Heart right ventricle (tissue), 16 donors: ENCODE measurements at places on chromosomes 3 and 15. TPM values are rescaled to one million over a fixed set of nuclear protein-coding genes. Genes with fewer than 3 reads are reported as not detected.

DNA sequence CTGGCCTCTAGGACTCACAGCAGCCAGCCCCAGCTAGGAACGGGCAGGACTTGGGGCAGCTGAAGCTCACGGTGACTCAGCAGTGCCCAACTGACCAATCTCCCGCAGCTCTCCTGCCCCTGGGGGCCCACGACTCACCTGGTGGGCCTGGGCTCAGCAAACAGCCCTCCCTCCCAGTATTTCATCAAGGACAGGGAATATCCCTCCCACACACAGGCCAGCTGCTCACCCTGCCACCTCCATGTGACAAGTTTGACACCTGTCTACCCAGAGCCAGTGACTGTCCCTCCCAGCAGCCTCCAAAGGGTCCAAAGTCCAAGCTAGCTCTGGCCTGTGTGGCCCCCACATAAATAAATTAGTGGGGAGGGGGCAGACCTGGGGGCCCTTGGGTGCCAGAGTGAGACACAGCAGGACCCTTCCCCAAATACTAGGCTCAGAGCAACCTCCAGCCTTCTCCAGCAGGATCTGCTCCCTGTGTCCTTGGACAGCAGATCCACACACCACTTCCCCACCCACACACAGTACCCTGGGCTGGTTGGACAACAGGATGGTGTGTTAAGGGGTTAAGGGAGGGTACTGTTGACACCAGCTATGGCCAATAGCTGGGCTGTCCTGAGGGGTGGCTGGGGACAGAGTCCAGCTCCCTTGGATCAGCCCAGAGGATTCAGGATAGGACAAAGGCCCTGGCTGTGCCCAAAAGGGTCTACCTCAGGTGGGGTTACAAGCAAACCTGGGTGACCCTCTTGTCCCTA, 4.3 kb downstream of the GNAT1 start:
- H3K27ac ChIP-seq: no peak overlapping the region
- no peaks in the 10 kb centered on the region for H3K36me3 ChIP-seq
- no peak overlapping the region for H3K4me3 ChIP-seq
- no peak for DNase-seq

DNA sequence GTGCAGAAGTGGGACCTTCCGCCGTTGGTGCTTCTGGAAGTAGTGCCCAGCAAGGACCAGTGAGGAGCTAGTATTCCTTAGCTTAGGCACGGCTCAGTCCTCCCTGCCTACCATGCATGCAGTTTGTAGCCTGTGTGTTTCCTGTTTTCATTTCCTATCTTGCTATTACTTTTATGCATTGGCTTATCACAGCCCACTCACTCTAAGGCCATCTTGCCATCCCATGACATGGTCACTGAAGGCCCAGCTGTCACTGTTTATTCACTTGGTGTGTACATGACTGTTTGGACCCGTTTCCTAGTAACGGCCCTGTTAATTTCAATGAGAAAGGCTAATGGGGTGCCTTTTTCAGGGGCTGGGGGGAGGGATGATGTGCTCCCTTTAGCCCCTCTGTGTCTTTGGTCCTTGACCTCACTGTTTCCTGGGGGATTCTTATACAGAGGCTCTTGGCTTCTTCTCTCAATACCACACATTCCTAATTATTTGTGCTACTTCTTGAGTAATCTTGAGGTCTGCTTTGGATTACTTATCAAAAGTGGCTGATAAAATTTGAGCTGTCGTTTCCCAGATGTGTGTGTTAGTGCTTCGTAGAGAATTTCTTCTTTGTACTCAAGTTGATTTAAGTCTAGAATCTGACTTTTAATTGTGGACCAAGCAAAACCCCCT, 24.5 kb upstream of the TRAK1 start:
- DNase-seq: peak; percentile 73
- peak overlapping the region; percentile 90 for H3K27ac ChIP-seq
- peaks cover 99% of the 10 kb centered on the region for H3K4me1 ChIP-seq
- H3K4me3 ChIP-seq: no peak overlapping the region
- no peaks in the 10 kb centered on the region for H3K36me3 ChIP-seq

GRCh38 chr3:188197388-188197847, 43.5 kb downstream of the LPP start:
- DNase-seq: peak; percentile 51
- H3K4me3 ChIP-seq: no peak overlapping the region
- no peaks in the 10 kb centered on the region for H3K27me3 ChIP-seq
- H3K27ac ChIP-seq: peak overlapping the region; percentile 79
- H3K4me1 ChIP-seq: peaks cover 22% of the 10 kb centered on the region

DNA sequence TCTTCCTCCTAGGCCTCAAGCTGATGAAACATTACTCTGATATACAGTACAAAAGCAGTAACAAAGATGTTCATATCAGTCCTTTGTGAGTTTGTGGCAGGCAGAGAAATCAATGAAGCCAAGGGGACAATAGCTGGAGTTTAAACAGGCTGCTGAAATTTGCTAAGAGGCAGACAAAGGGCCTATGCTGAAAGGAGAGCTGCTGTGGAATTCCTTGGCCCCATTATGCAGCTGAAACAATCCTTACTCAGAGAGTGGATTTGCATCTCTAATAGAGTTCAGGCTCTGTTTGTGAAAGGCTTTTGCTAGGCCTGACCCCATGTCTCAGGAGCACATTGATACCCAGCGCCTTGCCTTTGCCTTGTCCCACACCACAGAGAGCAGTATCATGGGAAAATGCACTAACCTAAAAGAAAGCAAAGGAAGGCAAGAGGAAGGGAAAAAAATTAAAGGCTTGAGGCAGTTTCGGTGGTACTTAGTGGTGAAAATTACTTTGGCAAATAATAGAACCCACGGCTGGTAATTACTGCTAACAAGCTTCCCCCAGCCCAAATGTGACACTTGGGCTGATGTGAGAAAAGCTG, 195.0 kb upstream of the EPHA3 start:
- no peak for DNase-seq
- H3K27ac ChIP-seq: no peak overlapping the region
- H3K36me3 ChIP-seq: no peaks in the 10 kb centered on the region
- H3K27me3 ChIP-seq: no peaks in the 10 kb centered on the region

DNA sequence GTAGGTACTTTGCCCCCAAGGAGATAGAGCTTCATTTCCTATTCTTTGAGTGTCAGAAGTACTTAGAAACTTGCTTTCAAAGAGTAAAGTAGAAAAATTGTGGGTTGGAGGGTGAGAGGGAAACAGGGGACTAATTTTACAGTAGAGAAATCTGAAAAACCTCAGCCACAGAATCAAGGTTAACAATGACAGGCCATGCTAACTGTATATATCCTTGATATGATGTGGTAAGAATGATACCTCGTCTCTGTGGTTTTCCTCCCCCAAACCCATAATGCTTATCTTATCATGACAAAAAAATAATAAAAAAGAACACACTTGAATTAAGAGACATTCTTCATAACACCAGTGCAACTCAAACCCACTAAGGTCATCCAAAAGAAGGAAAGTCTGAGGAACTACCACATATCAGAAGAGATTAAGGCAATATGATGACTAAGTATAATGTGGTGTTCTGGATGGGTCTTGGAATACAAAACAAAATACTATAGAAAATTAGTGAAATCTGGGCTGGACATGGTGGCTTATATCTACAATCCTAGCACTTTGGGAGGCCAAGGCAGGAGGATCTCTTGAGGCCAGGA, 360.4 kb downstream of the ULK4 start:
- H3K4me3 ChIP-seq: no peak overlapping the region
- H3K27ac ChIP-seq: no peak overlapping the region
- no peaks in the 10 kb centered on the region for H3K27me3 ChIP-seq
- DNase-seq: no peak
- no peaks in the 10 kb centered on the region for H3K36me3 ChIP-seq

DNA sequence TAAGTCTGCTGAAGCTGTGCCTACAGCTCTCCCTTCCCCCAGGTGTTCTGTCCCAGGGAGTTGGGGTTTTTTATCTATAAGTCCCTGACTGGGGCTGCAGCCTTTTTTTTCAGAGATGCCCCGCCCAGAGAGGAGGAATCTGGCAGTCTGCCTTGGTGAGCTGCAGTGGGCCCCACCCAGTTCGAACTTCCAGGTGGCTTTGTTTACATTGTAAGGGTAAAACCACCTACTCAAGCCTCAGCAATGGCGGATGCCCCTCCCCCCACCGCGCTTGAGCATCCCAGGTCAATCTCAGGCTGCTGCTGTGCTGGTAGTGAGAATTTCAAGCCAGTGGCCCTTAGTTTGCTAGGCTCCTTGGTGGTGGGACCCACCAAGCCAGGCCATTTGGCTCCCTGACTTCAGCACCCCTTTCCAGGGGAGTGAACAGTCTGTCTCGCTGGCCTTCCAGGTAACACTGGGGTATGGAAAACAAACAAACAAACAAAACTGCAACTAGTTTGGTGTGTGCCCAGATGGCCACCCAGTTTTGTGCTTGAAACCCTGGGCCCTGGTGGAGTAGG, 189.4 kb downstream of the MFSD1 start:
- no peak overlapping the region for H3K4me3 ChIP-seq
- H3K27ac ChIP-seq: no peak overlapping the region
- H3K4me1 ChIP-seq: no peaks in the 10 kb centered on the region

- H3K4me1 ChIP-seq: peaks cover 91% of the 10 kb centered on the region
- no peaks in the 10 kb centered on the region for H3K27me3 ChIP-seq
Measured at GRCh38 chr3:141440942-141441341, 45.9 kb upstream of the RASA2 start.

DNA sequence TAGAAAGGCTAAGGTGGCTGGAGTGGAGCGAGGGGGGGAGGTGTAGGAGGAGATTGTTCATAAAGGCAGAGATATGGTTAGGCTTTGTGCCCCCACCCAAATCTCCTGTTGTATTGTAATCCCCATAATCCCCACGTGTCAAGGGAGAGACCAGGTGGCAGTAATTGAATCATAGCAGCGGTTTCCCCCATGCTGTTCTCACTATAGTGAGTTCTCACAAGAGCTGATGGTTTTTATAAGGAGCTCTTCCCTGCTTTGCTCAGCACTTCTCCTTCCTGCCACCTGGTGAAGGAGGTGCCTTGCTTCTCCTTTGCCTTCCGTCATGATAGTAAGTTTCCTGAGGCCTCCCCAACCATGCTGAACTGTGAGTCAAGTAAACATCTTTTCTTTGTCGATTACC, 64.7 kb upstream of the CFAP161 start:
- no peak for DNase-seq
- no peaks in the 10 kb centered on the region for H3K27me3 ChIP-seq
- H3K36me3 ChIP-seq: no peaks in the 10 kb centered on the region
- H3K27ac ChIP-seq: peak overlapping the region; percentile 67
- no peak overlapping the region for H3K4me3 ChIP-seq

DNA sequence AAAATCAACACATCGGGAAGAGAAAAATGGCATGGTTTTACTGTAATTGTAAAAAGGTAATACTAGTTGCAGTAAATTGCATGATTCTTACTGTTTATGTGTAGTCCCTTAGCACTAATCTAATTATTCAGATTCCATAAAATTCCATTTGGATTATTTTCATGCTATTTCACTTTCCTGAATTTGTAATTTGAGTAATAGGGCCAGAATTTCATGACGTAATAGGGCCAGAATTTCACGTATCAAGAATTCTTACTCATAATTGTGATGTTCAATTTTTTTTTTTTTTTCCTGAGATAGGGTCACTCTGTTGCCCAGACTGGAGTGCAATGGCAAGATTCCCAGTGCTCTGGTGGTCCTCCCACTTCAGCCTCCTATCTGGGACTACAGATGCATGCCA, 2.9 kb upstream of the U2SURP start:
- DNase-seq: no peak
- no peak overlapping the region for H3K4me3 ChIP-seq
- no peaks in the 10 kb centered on the region for H3K27me3 ChIP-seq
- no peaks in the 10 kb centered on the region for H3K4me1 ChIP-seq
- H3K36me3 ChIP-seq: no peaks in the 10 kb centered on the region
- H3K27ac ChIP-seq: no peak overlapping the region

DNA sequence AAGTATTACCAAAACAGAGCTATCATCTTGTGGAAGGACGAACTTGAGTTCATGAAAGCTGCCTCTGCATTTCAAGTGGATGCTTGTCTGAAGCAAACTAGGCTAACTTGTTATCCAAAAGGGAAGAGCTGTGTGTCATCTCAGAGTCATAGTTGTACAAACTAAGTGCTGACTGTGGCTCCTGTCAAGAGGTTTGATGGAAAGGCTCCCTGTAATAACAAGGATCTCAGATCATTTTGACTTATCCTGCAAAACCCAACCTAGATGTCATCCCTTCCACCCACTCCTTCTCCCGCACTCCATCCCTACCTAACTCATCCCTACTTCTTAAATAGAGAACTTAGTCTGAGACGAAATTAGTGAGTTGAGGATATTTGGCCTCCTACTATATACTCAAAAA, 110.8 kb downstream of the NR2E3 start:
- no peak overlapping the region for H3K27ac ChIP-seq
- no peaks in the 10 kb centered on the region for H3K27me3 ChIP-seq
- no peak for DNase-seq
- no peaks in the 10 kb centered on the region for H3K4me1 ChIP-seq
- H3K36me3 ChIP-seq: no peaks in the 10 kb centered on the region

GRCh38 chr3:123635717-123636116, 50.9 kb upstream of the HACD2 start:
- no peaks in the 10 kb centered on the region for H3K27me3 ChIP-seq
- no peaks in the 10 kb centered on the region for H3K36me3 ChIP-seq
- DNase-seq: no peak

GRCh38 chr3:72465853-72466252, 382.4 kb downstream of the SHQ1 start:
- H3K4me1 ChIP-seq: peaks cover 12% of the 10 kb centered on the region
- no peak overlapping the region for H3K4me3 ChIP-seq
- H3K27ac ChIP-seq: no peak overlapping the region

DNA sequence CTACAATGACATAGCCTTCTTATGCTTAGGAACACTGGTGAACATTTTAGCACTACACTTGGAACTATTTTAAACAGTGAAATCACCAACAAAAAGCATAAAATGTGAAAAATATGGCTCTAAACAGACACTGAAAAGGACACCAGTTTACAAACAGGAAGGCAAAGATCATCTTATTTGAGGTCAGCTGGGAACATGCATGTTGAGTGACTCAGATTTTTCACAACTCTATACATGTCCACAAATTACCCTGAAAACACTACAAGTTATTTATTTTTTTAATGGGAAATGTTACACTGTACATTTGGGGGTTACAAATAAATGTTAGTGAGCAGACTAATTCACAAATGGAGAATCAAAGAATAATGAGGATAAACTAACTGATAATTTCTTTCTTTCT, 12.5 kb upstream of the GK5 start:
- no peaks in the 10 kb centered on the region for H3K36me3 ChIP-seq
- H3K4me1 ChIP-seq: no peaks in the 10 kb centered on the region
- no peak overlapping the region for H3K4me3 ChIP-seq
- H3K27ac ChIP-seq: no peak overlapping the region

DNA sequence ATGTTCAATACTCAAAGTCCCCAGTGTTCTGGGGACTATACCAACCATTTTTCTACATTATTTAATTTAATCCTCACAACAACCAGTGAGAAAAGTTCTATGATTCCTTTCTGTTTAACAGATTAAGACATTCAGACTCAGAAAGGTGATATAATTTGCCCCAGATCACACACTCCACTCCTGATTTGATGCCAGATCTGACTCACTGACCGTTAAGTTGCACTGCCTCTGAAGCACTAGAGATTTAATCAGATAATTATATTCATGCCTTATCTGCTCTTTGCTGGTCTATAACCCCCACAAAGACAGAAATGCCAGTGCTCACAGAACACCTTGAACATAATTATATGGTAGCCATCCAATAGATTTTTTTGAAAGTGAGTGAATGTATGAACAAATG, 501.0 kb downstream of the IGSF11 start:
- H3K27me3 ChIP-seq: no peaks in the 10 kb centered on the region
- H3K27ac ChIP-seq: no peak overlapping the region
- no peak for DNase-seq

The SCAANT1 gene
- total RNA-seq: not detected

The C3orf85 gene
- not detected for total RNA-seq

The SLC22A13 gene
- total RNA-seq: 0.20 TPM

The CA12 gene
- total RNA-seq: 0.90 TPM

The TRH gene
- total RNA-seq: not detected
